ENCODE measurements at places on chromosomes 12 and 14.
A peak's percentile ranks its signal among the peaks of the same experiment; 100 is the strongest.

GRCh38 chr12:53172352-53172751 lies 8.2 kb upstream of the ZNF740 start:
- DNase-seq: peak; percentile 68

- no peak for DNase-seq
These were observed 87.0 kb downstream of the GALNT8 start for GRCh38 chr12:4807116-4807783.

DNA sequence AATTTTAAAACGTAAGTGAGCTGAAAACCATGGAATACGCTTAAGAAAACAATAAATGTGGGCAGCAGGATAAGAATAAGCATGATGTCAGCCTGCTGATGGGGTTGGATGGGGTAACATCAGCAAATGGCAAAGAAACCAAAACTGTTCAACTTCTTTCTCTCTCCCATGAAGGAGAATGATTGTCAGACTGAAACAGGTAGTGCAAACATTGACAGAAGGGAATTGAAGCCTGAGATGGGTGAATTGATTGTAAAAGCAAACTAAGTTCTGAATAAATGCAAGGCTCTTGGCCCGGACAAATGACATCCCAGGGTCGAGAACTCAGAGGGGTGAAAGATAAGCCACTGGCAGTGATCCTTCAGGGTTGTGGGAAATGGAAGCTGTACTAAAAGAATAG lies 182.6 kb downstream of the ETV6 start:
- no peak for DNase-seq

GRCh38 chr14:97066068-97066899 lies 269.1 kb downstream of the VRK1 start:
- no peak for DNase-seq

DNA sequence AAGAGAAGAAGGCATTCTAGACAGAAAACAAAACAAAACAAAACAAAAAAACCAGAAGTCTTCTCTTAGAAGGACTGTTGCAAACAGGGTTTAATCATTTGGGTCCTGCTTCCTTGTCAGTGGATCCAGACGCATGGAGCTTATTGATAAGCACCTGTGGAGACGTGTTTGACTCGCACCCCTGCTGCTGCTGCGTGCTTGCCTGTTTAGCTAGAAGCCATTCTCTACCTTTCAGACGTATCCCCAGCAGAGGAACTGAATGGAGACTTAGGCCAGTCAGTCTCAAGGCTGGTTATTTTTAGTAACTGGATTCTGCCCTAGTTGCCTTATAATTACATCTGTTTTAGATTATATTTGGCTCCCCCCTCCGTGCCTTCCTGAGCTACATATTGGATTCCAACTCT lies 186.1 kb upstream of the EEA1 start:
- peak; percentile 69 for DNase-seq

DNA sequence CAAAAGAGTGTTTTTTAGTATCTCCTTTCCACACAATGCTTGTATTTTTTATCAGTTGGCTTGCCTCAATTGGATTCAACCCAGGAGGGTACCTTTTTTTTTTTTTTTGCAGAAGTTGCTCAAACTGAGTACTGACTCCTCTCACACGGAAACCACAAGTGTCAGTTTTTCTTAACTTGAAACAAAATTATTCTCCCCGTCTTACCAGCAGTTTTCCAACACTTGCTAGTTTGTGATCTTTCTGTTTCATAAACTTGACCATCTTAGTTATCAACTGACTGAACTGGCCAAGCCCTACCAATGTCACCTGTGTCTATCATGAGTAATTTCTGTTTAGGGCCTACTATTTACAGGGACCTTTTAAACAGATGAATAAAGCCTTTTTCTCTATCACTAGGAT lies 34.1 kb upstream of the ITPR2 start:
- peak; percentile 12 for DNase-seq
